ENCODE measurements at places on chromosomes 5 and 9.
A peak's percentile ranks its signal among the peaks of the same experiment; 100 is the strongest.

DNA sequence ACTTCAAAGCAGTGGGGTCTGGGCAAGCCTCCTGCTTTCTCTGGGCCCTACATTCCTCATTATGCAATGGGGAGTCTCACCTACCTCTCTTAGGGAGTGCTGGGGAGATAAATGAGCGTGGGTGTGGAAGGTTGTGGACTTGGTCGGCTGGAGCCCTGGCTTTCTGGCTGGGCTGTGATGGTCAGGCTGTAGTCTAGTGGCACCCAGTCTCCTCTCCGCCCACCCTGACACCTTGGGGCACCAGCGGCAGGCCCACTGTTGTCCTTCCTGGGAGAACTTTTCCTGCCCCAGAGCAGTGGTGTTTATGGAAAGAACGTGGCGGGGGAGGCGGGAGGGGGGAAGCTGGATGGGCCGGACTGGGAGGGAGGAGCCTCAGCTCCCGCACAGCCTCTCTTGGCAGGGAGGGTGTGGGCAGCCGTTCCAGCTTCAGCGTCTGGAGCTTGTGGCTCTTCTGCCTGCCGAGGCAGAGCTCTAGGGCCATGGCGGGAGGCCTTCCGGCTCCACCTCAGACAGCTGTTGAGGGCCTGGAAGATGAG is 4.1 kb downstream of the PTGS1 start:
- peak; percentile 63 for DNase-seq

GRCh38 chr5:149603210-149603609 is 21.9 kb downstream of the ARHGEF37 start:
- DNase-seq: no peak

DNA sequence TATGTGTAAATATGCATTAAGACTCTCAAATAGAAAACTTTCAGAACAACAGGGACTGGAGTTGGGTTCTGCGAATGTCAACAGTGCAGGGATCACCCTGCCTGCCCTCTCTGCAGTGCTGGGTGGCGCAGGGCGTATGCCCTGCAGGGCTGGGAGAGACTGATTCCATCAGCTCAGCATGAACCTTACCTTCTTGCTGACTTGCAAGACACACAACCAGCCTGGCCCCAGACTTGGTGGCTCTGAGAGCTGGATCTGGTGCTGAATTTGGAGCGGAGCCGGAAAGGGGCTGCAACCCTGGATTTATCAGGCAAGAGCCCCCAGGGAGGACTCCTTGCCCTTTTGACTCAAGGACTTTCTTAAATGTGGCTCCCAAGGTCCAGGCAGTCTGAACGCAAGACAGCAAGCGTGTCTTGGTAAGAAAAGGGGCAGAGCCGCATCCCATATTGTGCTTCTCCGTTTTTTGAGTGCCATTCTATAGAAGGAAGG is 376.0 kb upstream of the IRX2 start:
- DNase-seq: no peak

- no peak for DNase-seq
Observed at GRCh38 chr5:123785162-123786071, 273.4 kb downstream of the CSNK1G3 start.

- DNase-seq: no peak
Observed at GRCh38 chr5:33832404-33833236, 59.2 kb downstream of the ADAMTS12 start.

- peak; percentile 83 for DNase-seq
Observed at GRCh38 chr5:139709582-139710318, 61.6 kb downstream of the CXXC5 start.

DNA sequence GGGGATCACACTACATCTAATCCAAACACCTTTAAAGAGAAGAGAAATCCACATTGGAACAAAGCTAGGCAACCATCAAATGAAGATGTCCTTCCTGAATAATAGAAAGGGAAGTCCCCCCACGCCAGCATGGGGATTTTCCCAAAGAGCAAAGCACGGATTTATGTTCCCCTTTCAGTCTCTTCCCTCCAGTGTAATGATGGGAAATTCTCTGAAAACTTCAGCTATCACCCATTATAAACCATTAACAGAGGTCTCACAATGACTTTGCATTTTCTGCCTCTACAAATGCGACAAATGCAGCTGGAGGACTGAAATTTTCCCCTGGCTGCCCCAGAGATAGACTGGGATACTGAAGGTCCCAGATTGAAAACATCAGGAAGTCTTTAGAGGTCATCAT is 368.7 kb downstream of the EFNA5 start:
- no peak for DNase-seq

DNA sequence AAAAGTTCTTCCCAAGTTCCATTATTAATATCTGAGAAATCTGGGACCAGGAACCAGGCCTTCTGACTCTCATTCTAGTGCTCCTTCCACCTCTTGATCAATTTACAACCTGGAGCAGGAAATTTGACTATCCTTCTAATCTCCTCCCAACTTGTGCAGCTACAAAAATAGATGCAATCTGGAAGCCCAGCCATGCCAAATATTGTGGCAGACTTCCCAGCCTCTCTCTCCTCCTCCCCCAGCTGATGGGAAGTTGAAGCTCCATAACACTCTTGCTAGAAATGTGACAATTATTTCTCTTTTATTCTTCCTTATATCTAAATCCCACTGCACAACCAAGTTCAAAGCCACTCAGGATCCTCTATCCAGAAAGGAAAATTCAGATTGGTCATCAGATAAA is 252.1 kb downstream of the SEC61B start:
- DNase-seq: no peak

DNA sequence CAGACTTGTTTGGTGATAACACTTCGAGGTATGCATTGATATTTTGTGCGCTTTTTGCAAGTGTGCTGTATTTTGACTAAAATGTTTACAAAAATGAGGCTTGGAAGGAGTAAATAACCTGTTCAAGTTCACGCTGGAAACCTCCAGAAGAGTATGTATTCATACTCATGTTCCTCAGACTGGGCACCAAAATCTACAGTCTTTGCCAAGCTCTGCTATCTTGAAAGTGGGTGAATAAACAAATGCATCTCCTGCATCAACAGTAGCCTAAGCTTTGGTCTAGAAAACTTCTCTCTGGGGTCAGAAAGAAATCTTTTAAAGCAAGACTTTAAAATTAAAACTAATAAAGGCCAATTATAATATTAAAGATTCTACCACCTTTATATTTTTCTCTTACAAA is 157.9 kb downstream of the TRPM3 start:
- DNase-seq: no peak

DNA sequence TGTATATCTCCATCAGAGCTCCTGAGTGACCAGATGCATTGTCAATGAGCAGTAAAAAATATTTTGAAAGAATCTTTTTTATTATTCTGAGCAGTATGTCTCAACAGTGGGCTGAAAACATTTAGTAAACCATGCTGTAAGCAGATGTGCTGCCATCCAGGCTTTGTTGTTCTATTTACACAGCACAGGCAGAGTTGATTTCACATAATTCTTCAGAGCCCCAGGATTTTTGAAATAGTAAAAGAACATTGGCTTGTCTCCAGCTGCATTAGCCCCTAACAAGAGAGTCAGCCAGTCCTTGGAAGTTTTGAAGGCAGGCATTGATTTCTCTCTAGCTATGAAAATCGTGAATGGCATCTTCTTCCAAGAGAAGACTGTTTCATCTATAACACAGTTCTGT is 25.2 kb upstream of the ENTREP1 start:
- DNase-seq: no peak

DNA sequence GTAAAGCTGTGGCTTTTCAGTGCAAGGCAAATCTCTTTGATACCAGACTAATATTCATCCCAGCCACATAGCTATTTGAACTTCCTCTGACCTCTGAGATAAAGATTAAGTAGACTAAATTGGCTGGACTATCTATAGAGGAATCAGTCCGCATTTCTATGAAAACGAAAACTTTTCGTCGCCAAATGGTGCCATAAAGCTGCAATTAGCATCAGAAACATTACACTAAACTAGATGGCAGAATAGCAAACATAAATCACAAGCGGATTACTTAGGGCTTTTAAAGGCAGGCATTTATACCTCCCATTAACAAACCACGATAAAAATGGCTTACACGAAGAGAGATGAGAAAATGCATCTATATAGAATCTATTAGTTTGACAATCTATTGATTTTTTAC is 1009.7 kb upstream of the CDH6 start:
- DNase-seq: no peak

DNA sequence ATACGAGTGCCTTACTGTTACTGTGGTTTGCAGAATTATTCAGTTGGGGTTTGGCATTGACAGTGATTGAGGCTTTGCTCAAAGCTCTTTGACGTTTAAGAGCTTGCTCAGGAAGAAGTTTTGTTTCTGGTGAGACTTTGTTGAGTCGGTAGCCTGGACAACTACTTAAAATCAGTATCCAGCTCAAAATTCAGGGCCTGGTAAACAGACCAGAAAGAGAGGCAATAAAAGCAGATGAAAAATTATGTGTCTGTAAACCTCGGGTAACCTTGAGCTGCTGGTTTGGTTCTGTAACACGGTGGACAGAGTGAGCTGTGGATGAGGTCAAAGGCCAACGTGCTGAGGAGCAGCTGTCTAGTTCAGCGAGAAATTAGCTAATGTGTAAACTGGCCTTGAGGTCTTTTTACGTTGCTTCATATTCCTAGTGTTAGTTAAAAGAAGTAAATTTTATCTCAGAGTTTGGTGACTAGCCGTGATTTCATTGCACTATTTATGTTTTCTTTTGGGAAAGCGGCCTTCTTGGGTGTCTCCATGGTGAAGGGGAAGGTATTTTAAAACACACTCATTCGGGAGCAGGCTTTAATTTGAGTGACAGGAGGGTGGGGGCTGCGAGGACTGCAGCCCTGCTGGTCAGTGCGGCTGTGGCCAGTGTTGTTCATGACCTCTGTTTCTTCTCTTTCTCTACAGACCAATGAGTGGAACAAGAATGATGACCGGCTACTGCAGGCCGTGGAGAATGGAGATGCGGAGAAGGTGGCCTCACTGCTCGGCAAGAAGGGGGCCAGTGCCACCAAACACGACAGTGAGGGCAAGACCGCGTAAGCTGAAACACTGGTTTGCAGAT is 82.0 kb upstream of the TTC23L start:
- no peak for DNase-seq

DNA sequence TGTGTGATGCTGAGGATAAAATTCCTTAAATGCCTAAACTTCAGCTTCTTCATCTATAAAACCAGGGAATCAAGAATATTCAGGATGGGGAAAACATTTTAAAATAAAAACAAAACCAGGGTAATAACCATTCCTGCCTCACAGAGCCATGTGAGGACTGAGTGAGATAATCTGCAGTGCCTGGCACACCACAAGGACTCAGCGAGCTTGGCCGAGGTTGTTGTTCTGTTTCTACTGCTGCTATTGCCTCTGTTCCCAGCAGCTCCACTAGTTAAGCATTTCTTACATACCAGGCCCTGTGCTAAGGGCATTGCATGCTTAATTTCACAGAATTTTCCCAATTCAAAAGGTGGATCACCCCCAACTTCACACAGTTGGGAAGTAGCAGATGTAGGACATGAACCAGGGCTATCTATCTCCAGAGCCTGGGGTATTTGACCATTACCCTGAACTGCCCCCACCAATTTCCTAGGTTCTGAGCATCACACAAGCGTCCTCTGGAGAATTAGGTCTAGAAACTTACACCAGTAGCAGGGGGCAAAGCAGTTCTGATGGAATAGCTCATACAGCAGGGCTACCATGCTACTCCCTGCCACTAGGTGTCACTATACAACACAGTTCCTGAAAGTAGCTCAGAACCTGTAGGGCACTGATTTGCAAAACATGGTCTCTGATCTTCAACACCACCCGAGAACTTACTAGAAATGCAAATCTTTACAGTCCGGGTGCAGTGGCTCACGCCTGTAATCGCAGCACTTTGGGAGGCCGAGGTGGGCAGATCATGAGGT is 74.3 kb downstream of the LRSAM1 start:
- no peak for DNase-seq

DNA sequence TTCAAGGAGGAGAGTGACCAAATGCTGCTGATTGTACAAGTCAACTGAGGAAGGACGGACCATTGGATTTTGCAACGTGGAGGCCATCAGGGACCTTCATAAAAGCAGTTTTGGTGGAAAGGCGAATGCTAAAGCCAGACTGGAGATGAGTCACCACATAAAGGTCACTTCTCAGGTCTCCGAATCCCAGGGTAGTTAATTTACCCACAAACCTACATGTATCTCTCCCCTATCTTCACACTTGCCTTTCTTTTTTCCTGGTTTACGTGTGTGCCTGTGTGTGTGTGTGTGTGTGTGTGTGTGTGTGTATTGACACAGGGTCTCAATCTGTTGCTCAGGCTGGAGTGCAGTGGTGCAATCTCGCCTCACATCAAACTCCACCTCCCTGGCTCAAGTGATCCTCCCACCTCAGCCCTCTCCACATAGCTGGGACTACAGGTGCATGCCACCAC is 4.6 kb upstream of the CTNNA1 start:
- DNase-seq: no peak

DNA sequence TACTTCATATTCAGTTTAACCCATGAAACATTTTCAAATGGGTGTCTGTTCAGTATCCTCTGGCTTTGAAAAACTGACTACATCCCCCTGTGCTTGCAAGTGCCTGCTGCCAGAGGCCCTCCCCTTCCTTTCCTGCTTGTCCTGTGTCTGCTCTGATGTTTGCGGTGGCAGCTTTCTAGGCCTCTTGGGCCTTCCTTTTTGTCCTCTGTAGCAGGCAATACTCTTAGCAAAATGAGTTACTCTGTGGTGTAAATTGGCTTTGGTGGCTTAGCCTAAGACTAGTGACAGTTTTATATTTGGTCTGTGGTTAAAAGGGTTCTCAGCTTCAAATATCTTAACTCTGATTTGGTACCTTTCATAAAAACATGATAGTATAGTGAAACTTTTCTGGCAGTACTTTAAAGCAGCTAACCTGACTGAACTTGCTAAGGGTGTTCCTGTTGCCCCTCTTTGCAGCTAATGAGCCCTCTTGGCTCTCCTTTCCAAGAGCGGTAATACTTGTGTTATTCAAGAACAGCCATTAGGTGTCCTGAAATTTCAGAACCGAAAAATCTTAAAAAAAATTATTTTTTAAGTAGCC is 76.6 kb downstream of the GOLM1 start:
- DNase-seq: no peak

Data from ecto neural progenitor cell (in vitro differentiated cells).